ENCODE measurements at places on chromosomes 6 and 20.
A peak's percentile ranks its signal among the peaks of the same experiment; 100 is the strongest.

- peak; percentile 96 for DNase-seq
Measured at GRCh38 chr6:4358414-4359107, 223.2 kb upstream of the ECI2 start.

- DNase-seq: no peak
Measured at GRCh38 chr20:25654487-25654886, 30.7 kb upstream of the NANP start.

- DNase-seq: no peak
Measured at GRCh38 chr6:126268092-126268491, 71.8 kb upstream of the CENPW start.

DNA sequence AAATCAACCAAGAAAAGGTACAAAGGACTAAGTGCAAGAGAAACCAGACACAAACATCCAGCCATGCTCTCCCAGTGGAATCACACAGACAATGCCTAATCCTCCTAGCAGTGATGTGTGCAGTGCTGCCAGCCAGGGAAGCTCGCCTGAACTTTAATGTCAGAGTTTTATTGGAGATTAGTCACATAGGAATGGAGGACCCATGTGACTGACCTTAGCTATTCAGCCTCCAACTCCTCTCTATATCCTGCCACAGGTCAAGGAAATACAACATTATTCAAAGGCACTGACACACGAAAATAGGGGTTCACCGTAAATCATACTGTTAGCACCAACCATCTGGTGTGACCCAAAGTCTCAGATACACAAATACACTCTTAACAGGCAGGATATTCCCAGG, 684.6 kb downstream of the DOK5 start:
- DNase-seq: no peak

DNA sequence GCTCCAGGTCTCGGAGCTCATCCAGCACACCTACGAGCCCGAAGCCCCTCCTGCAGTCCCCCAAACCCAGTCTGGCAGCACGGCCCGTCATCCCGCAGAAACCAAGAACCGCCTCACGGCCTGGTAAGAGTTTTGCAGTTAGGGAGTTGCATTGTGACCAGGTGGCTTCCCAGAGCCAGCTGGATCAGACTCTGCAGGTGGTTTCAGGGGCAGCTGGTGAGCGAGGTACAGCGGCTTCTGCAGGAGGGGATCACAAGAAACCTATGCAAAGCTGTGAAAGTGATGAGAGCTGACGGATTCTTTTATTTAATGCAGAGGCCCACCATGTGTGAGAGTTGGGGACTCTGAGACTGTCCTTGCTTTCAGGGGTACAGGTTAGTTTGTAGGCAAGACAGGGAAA, 45.9 kb upstream of the SCGN start:
- no peak for DNase-seq

- DNase-seq: no peak
Measured at GRCh38 chr20:21714297-21715192, 9.1 kb downstream of the PAX1 start.

- peak; percentile 16 for DNase-seq
Measured at GRCh38 chr20:17735959-17736621, 36.3 kb downstream of the BANF2 start.

GRCh38 chr20:36305602-36306551, at the start of gene DLGAP4:
DLGAP4 (plus strand) TSS chr20:36306339; CDS start chr20:36431718, 125,379 bp downstream.
- no peak for DNase-seq

GRCh38 chr20:6837730-6838129, 70.2 kb downstream of the BMP2 start:
- DNase-seq: no peak

DNA sequence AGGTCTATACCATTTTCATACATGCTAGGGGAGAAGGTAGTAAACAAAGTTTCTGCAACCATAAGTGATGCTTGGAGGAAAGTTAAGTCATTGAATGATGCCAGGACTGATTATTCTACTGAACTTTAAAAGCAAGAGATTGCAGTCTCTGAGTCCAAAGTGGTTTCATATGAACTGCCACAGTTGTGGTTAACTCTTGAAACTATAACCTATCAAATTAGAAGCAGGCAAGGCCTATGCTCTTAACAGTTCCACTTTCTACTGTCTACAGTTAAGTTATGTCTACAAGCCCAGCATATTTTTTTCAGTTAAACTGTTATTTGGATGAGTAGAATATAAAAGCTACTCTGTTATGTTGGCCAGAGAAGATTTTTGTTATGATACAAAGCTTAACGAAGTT, 326.5 kb upstream of the RUNX2 start:
- peak; percentile 36 for DNase-seq

DNA sequence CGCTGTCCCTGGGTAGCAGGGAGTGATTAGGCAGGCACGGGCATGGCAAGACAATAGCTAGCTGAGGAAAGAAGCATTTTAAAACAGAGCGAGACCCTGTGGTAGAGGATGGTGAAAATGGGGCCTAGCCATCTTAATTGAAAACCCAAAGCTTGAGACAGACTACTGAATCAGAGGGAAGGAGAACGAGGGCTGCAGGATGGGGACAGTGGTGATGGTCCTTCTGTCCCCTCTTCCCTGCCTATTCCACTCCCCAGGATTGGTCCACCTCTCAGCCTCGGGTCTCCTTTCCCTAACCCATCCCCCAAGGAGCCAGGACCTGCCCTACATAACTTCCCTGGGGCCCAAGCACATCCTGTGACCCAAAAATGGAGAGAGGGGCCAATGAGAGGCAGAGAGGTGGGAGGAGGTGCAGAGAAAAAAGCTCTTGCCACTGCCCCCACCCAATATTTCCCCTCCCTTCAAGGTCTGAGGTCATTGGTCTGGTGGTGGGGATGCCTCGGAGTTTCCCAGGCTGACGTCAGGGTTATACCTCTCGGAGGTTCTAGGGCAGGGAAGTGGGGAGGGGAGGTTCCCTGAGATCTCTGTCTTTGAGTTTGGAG, 884 bp upstream of the CUTA start:
- DNase-seq: peak; percentile 50

DNA sequence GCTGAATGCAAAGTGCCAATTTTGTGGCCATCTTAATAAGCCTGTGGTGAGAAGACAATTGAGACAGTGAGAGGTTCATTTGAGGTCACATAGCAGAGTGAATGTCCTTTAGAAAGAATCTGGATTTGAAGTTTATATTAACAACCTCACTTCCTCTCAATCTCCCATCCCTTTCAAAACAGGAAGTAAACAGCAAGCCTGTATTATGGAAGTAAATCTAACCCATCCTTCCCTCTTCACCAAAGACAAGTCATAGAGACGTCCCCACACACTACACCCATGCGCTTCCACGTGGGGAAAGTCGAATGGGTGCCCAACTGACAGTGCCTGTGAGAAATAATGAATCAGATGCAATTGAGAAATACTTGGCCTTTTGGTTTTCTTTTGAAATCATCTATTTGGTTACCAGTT, 28.8 kb upstream of the CCND3 start:
- peak; percentile 99 for DNase-seq

GRCh38 chr6:76684875-76685274, 612.4 kb upstream of the IMPG1 start:
- DNase-seq: no peak

DNA sequence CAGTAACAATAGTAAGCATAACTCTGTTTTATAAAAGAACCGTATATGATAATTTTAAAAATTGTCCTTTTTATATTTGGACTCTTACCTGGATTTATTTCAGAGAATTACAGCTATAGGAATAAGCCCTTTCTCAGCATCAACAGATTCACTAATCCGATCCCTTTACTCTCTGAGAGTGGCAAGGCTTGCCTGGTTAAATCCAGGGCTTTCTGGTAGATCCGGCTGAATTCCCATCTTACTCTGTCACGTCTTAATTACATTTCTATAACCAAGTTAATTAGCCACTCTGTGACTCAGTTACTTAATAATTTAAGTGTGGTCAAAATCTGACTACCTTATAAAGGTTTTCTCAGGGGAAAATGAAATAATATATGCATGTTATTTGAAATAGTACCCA, 294.7 kb downstream of the FRK start:
- no peak for DNase-seq

DNA sequence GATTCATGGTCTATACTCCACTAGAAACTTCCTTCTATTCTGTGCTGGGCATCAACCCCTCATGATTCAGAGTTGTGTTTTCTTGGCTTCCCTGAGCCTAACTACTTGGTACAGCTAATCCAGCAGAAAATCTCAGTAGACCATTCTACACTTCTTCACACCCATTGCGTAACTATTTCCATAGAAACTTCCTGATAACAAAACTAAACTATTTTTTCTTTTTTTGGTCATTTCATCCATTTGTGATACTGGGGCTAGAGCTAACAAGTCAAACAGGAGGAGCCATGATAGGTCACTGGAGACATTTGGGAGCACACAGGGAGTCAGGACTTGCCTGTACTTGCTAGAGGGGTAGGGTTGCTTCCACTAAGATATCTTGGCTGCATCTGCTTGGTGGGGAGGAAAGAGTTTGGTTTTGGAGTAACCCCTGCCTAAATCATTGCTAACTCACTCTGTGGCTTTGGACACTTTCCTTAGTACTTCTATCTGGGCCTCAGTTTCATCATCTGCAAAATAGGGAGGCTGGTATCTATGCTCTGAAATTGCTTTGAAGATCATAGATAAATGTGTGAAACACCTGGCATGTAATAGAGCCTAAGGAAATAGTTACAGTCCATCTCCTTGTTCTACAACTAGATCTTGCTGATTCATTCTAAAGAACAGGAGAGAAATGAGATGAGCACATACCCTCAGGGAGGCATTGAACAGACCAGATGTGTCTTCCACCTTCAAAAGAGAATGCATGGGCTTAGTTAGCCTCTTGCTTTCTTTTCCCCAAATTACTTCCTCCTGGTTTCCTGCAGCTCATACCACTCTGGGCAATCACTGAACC, 127.9 kb upstream of the ADGRF1 start:
- DNase-seq: peak; percentile 45

DNA sequence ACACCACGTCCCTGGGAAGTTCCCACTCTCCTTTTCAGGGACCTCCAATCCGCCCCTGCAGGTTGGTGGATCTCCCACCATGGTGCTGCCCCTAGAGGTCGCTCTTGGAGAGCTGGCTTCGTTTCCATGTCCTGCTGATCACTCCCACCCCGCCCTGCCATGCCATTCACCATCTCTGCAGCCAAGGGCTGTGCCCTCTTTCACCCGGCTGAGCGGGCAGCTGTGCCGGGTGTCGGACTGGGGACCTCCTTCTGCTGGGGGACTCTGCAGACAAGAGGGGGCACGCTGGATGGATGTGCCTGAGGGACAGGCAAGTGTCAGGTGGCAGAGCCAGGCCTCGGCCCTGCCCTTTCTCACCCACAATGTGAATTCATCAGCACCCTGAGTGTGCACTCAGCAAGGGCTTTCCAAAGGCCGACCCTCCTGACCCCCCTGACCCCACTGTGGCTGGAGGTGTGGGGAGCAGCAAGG, 347.0 kb downstream of the CDH4 start:
- DNase-seq: no peak

- no peak for DNase-seq
Measured at GRCh38 chr20:7214081-7214740, 446.7 kb downstream of the BMP2 start.

DNA sequence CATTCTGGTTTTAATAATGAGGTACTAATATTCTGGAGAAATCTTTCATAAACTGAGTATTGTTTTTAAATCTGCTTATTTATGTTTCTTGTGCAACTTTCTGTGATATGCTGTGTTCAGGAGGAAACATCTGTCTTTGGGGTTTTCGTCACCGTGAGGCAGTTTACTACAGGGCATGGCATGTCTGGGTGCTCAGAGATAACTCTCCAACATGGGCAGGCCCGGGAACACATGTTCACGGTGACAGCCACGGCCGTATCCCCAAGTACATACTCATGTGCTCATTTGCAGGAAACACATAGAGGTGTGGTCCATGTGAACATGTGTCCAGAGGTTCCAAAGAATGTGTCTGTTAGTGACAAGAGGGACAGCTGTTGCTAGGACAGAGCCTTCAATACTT, 62.1 kb upstream of the CNKSR3 start:
- no peak for DNase-seq

DNA sequence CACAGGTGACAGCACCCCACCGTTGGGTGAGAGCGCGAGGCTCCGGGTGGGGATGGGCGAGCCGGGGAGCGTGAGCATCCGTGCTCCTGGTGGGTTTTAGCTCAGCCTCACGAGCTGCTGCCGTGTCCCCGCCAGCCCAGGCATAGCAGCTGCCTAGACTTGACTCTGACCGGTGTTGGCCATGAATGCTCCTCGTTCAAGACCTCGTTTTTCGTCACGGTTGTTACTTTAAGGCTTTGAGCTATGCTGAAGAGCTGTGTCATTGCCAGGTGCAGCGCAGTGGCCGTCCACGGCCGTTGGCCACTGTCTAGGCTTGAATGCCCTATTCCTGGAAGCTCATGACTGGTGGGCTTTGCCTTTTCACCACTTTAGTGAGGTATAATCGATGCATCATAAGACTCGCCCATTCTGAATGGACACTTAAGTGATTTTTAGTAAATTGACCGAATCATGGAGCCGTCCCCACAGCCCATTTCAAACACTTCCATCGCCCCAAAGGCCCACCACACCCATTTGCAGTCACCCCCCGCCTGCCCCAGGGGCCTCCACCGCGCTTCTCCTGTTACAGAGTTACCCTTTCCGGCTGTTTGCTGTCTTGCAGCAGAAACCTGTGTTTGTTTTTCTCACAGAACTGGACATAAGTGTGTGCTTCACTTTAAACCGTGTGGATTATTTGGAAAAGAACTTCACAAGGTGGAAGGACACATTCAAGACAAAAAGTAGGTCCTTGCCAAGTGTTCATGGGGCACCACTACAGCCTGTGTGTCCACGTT, 21.4 kb upstream of the ADRM1 start:
- no peak for DNase-seq

- DNase-seq: no peak
Measured at GRCh38 chr20:59743767-59744485, 139.6 kb downstream of the PHACTR3 start.

GRCh38 chr6:16907991-16908390, 146.7 kb upstream of the ATXN1 start:
- DNase-seq: no peak

GRCh38 chr20:23212464-23212995, 126.4 kb upstream of the CD93 start:
- DNase-seq: no peak

Measured in inflammatory macrophage treated with lipopolysaccharide for 4 hours (primary cell).